Spinal cord (tissue), 10 donors: ENCODE measurements at places on chromosomes 2 and 18. TPM values are rescaled to one million over a fixed set of nuclear protein-coding genes. Genes with fewer than 3 reads are reported as not detected.

DNA sequence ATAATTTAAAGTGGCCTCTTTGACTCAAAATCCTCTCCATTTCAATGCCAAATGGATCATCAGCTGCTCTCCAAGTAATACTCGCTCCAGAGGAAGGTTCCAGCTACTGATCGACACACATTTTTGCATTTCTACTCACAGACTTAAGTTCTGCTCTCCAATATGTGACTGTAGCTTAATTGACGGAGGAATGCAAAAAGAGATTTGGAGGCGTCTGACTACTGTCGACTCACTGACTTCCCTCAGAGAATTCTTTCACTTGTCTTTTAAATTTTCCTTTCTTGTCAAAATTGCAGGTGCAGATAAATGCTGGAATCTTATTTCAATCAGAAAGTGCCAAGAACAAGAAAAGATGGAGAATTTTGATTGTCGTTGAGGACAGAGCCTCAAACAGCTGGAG, 84.1 kb upstream of the PAPOLG start:
- no peak for DNase-seq

Gene FLACC1
- total RNA-seq: 5.0 TPM

DNA sequence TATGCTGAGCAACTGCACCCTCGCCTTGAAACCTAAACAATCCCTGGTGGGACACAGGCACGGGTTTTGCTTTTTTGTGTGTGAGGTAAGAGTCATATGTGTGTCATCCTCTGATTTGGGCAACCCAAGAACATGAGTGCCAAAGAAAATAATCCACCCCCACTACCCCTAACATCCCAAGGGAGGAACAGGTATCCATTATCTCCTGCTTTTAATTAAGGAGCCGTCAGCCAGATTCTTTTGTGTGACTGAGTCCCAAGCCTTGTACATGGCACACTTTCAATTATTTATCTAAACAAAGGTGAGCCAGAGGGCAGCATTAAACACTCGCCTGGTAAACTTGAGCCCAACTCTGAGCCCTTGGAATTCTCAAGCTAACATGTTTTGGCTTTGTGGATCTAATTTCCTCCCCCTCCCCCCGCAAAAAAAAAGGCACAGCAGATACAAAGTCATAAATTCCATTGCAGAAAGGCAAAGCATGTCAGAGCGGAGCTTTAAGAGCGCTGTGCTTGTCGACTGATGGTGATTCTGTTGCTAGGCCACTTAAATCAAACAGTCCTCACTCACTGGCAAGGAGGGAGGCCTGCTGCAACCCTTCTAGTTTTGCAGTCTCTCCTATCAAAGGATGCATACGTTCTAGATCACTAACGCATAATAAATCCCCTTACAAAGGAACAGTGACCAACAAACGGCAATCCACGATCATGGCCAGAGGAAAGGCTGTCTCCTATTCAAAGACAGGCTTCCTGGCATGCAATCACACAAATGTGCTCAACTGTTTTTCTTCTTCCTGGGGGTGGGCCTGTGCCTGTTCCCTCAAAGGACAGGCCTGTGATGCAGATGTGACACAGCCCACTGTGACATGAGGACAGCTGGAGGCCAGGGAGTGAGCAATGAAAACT, 143.5 kb upstream of the LMAN1 start:
- DNase-seq: no peak

DNA sequence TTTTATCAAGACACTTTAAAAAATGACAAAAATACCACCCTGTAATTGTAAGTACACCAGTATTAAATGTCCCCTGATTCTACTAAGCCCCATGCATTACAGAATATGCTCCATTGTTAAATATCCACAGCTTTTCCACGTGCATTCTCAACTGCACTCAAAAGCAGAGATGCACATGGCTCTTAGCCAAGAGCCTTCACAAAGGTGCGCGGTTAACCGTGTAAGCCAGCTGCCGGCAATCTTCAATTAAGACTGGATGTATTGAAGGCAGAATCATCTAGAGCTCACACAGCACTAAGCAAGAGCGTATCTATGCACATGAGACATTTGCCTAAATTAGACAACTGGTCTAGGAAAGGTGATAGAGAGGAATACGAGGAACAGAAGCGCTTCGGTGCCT, 278.3 kb downstream of the NAPG start:
- DNase-seq: peak; percentile 25

DNA sequence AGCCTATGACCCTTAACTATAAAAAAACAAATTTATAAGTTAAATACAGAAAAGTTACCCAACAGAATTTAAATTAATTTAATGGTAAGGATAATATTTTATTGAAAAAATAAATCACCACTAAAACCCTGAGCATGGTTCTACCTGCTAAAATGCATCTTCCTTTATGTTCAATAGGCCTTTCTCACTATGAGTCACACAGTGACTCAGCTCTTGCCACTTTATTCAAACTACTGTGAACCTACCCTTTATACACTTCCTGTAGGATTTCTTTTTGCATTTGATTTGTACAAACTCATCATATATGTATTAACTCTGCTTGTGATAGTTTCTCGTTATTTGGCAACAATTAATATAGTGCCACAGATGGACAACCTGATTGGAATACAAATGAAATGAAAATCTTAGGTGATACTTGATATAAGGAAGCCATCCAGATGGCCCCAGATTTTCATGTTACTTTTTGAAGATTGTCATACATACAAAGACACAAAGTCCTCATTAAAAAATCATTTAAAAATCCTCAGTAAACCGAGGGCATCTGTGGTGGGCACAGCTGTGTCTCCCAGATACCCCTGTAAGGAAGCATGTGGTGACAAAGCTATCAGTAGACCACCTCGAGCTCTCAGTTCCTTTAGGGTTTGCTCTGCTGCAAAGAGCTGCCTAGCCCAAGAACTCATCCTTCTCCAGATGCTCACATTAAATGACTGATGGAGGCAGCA, 55.2 kb upstream of the COBLL1 start:
- no peak for DNase-seq

DNA sequence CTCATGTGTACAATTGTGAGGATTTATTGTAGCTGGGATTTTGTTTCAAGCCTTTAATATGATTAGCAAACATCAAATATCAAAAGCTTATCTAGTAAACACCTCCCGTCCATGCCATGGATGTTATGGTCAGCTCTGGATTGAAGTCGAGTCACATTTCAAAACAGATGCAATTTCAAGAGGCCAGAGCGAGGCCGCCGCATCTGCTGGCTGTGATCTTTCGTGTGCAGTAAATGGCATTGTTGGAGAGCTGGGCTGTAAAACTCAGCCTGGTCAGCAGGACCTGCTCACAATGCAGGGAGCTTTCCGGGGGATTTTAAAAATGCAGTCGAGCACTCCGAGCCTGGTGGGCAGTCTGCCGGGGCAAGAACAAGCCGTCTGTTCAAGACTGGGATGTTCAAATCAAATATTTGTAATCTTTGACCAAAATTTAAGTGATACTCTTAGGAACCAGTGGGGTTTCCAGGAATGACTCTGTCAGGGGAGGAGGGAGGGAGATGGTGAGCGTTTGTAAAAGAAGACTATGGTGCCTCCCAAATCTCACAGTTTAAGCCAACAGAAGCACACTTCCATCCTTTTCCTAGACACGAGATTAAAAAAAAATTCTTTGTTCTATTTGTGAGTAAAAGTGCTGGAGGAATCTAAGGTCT, 97.6 kb downstream of the MYCN start:
- no peak for DNase-seq

Gene ALPG
- not detected for total RNA-seq

GRCh38 chr2:111678651-111679050, 205.3 kb downstream of the ANAPC1 start:
- no peak for DNase-seq
